Central memory CD8-positive, alpha-beta T cell (primary cell): ENCODE measurements at places on chromosomes 11 and 22.

- DNase-seq = no peak
Measured at GRCh38 chr11:114179234-114179941, 116.8 kb upstream of the NNMT start.

- DNase-seq = no peak
Measured at GRCh38 chr11:44562845-44563460, 2.5 kb upstream of the CD82 start.

DNA sequence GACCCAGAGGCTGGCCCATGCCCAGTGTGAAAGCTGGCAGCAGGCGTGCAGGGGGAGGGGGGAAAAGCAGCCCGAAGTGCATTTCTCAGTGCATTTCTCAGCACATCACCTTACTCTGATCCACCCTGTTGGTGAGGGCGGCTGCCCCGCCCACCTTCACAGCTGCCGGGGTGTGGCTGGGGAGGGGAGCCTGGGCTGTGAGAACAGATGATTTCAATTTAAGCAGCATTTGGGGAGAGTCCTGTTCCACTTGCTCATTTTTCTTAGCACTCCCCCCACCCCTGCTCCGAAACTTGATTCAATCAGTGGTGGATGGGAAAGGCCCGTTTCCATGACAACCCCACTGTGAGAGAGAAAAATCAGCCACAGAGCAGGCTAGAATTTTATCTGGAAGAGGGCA is 84.8 kb downstream of the SNX19 start:
- DNase-seq = no peak

- no peak for DNase-seq
Measured at GRCh38 chr11:68695531-68695930, 11.2 kb downstream of the GAL start.
